Effector memory CD8-positive, alpha-beta T cell (primary cell): ENCODE measurements at places on chromosomes 1 and 21.
A peak's percentile ranks its signal among the peaks of the same experiment; 100 is the strongest.

GRCh38 chr21:29360799-29361765, 62.4 kb downstream of the BACH1 start:
- no peak overlapping the region for H3K27ac ChIP-seq
- H3K27me3 ChIP-seq = no peaks in the 10 kb centered on the region
- no peak for DNase-seq
- H3K4me1 ChIP-seq = peaks cover 4% of the 10 kb centered on the region

- peaks cover 19% of the 10 kb centered on the region for H3K4me1 ChIP-seq
- H3K4me3 ChIP-seq = peak overlapping the region; percentile 84
- H3K36me3 ChIP-seq = peaks cover 31% of the 10 kb centered on the region
- peaks cover 6% of the 10 kb centered on the region for H3K27me3 ChIP-seq
Observed at GRCh38 chr1:181021159-181021558, 1.5 kb downstream of the STX6 start.

GRCh38 chr21:41926117-41926806, 27.6 kb downstream of the C2CD2 start:
- DNase-seq = peak; percentile 37
- peaks cover 6% of the 10 kb centered on the region for H3K27me3 ChIP-seq
- peaks cover 19% of the 10 kb centered on the region for H3K4me1 ChIP-seq
- H3K36me3 ChIP-seq = no peaks in the 10 kb centered on the region

DNA sequence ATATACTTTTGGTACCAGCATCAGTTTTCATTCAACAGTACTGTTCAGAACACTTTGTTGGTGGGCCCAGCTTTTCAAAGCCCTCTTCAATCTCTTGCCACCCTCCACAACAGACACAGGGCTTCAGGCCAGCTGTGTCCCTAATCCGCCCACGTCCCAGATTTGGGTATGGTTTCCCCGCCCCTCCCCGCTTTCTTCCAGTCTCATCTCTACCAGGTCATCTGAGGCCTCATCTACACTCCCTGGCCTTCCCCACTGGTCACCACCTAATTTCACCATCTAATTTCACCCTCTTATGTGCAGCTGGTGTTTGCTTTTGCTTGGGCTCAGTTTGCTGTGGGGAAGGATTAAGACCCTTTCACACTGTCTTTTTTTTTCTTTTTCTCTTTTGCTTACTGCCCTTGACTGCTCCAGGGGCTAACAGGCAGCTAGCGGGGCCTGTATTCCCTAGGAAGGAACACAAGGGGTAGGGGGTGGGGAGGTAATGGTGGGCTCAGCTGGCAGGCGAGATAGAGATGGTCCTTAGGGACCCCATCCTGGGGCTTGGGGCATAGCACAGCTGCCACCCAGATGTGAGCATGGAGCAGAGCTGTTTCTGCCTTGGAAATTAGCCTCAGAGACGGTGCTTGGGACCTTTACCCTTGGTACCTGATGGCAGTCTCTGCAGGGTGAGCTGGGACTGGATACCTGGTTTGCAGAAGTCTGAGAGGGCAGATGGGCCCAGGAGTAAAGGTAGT, 3.8 kb upstream of the EPB41 start:
- H3K27me3 ChIP-seq = no peaks in the 10 kb centered on the region
- no peak overlapping the region for H3K4me3 ChIP-seq

DNA sequence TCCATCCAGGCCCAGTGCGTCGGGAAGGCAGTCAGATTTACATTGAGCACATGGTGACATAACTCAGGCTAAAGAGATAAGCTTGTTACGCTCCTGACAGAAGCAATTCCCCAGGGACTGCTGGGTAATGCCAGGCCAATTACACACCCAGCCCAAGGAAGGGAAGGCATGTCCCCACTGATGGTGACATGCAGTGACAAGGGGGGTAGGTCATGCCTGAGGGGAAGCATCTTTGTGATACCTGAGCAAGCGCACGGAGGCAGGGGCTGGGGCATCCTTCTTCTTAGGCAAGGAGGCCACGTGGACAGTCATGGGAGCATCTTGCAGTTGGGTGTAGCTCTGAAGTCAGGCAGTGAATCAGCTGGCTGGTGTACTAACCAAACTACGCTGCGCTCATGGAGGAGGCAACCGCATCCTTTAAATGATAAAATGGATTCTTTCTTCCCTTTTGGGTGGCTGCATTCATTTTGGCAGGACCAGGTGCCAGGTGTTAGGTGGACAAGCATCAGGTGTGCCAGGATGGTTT, 39.6 kb upstream of the GRIK3 start:
- H3K27me3 ChIP-seq = peaks cover 32% of the 10 kb centered on the region
- H3K4me1 ChIP-seq = no peaks in the 10 kb centered on the region
- DNase-seq = no peak
- H3K4me3 ChIP-seq = no peak overlapping the region
- H3K36me3 ChIP-seq = no peaks in the 10 kb centered on the region

GRCh38 chr1:3773572-3774275, 1.2 kb downstream of the SMIM1 start:
- H3K4me1 ChIP-seq = peaks cover 12% of the 10 kb centered on the region
- peaks cover 11% of the 10 kb centered on the region for H3K36me3 ChIP-seq
- H3K4me3 ChIP-seq = no peak overlapping the region
- no peak overlapping the region for H3K27ac ChIP-seq

- peak overlapping the region; percentile 22 for H3K4me3 ChIP-seq
- peak overlapping the region; percentile 90 for H3K27ac ChIP-seq
- no peak for DNase-seq
Observed at GRCh38 chr1:172343240-172344160, 77.0 kb upstream of the C1orf105 start.

- no peak overlapping the region for H3K4me3 ChIP-seq
- no peaks in the 10 kb centered on the region for H3K27me3 ChIP-seq
- no peak for DNase-seq
- peaks cover 37% of the 10 kb centered on the region for H3K4me1 ChIP-seq
- H3K27ac ChIP-seq = no peak overlapping the region
Observed at GRCh38 chr21:46556802-46557201, 48.1 kb downstream of the S100B start.

DNA sequence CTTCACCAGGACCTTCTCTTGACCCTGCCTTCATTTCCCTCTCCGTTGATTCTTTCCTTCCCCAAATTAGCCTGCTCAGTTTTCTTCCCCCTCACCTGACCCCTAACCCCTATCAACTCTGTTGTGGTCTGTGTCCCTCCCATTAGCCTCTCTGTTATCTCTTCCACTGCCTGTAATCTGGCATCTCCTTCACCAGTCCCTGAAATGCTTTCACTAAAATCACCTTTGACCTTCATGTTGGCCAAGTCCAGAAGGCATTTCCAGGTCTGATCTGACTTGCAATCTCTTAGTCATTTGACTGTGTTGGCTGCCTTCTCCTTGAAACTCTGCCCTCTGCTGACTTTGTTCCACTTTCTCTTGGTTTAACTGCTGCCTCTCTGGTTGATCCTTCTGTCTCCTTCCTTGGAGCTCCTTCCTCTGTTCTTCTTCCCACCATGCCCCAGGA, 28.2 kb downstream of the ATP8B2 start:
- H3K4me1 ChIP-seq = peaks cover 26% of the 10 kb centered on the region
- H3K27ac ChIP-seq = peak overlapping the region; percentile 55
- H3K27me3 ChIP-seq = no peaks in the 10 kb centered on the region
- peak overlapping the region; percentile 86 for H3K4me3 ChIP-seq
- DNase-seq = no peak

GRCh38 chr1:206502403-206502802, 4.9 kb upstream of the RASSF5 start:
- no peaks in the 10 kb centered on the region for H3K27me3 ChIP-seq
- no peak for DNase-seq
- peaks cover 24% of the 10 kb centered on the region for H3K4me1 ChIP-seq
- no peak overlapping the region for H3K27ac ChIP-seq
- H3K36me3 ChIP-seq = peaks cover 14% of the 10 kb centered on the region

DNA sequence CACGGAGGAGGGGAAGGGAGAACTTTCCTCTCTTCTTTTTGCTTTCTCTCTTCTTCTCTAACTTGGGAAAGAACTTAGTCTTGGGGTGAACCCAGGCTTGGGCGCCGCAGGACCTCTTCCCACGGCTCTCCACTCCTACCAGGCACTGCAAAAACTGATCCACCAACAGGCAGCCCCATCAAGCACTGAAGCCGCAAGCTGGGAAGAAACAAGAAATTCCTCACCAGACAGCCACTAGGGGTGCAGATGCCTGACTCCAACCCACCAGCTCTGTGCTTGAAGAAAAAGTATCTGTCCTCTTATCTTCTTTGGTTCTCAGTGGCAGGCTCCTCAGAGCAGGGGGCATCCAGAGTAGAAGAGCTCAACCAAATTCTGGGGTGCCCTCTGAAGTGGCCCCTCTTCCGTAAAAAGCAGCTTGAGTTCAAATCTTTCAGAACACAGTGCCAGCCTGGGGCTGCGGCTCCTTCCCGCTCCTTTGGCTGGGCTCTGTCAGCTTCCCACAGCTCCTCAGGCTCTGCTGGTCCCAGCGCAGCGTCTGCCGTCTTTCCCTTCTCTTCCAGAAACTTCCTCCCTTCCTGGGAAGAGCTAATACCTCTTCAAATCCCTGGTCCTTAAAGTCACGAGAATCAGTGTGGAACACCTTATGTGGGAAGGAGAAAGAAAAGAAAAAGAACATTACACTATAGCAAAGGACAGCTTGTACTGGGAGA, 2.4 kb downstream of the SLC41A1 start:
- peak overlapping the region; percentile 49 for H3K27ac ChIP-seq
- H3K4me1 ChIP-seq = peaks cover 72% of the 10 kb centered on the region
- no peak for DNase-seq
- H3K4me3 ChIP-seq = peak overlapping the region; percentile 95

GRCh38 chr1:91501523-91501851, 836 bp downstream of the CDC7 start:
- no peak for DNase-seq
- H3K27me3 ChIP-seq = no peaks in the 10 kb centered on the region

- no peaks in the 10 kb centered on the region for H3K4me1 ChIP-seq
- H3K27ac ChIP-seq = no peak overlapping the region
- DNase-seq = no peak
- no peaks in the 10 kb centered on the region for H3K36me3 ChIP-seq
- H3K4me3 ChIP-seq = no peak overlapping the region
Observed at GRCh38 chr1:202553560-202554038, 156.7 kb downstream of the SYT2 start.

GRCh38 chr1:210800301-210800700, 333.6 kb downstream of the KCNH1 start:
- peaks cover 11% of the 10 kb centered on the region for H3K27me3 ChIP-seq
- no peak overlapping the region for H3K27ac ChIP-seq
- H3K36me3 ChIP-seq = no peaks in the 10 kb centered on the region
- H3K4me3 ChIP-seq = no peak overlapping the region
- no peaks in the 10 kb centered on the region for H3K4me1 ChIP-seq
- DNase-seq = no peak

DNA sequence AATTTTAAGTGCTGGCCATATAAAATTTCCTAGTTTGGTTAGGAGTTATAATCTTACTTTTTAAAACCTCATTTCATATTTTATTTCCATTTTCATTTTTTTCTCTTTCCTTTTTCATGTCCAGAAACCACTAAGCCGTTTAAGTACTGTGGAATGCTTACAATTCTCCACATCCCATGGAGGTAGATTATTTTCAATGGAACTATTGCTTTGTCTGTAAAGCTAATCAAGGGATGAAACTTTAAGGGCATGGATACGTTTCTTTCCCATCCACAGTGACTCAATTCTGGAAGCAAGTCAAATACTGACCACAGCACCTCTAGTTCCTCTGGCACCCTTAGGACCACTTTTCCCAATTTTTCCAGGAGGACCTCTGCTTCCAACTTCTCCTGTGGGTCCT, 139.1 kb upstream of the ZNHIT6 start:
- H3K4me1 ChIP-seq = no peaks in the 10 kb centered on the region
- H3K4me3 ChIP-seq = no peak overlapping the region
- no peak overlapping the region for H3K27ac ChIP-seq
- H3K36me3 ChIP-seq = no peaks in the 10 kb centered on the region

DNA sequence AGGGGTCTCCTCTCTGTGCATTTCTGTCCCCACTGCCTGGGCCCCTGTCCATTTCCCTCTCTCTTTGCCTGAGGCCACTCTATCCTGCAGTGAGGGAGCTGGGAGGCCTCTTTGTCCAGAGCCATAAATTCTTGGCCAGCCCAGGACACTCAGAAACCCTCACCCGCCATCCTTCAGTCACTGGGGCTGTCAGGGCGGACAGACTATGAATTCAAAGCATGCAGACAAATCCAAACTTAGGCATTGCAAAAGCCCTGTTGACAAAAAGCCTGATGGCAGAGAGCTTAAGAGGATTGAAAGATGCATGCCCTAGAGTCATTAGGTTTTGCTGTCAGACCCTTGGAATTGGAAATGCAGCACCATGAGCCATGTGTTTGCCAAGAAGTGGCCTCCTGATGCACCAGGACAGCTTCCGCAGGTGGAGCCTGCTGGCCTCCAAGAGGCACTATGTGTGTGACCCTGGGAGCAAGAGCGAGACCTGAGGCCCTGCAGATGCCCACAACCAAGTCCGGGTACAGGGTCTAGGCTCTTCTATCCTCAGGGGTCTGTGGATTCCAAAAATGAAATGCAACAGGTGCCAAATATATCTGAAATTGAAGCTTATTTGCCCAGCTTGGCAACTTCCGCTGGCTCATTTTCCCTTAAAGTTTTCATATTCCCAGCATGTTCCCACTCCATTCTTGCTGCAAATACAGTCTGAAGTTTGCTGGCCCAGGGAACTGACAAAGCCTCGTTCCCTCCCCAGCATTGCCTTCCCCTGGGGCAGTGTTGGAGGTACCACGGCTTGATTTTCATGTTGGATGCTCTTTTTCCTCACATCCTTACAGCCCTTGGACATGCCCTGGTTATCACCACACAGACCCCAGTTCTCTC, 177.9 kb downstream of the PGBD5 start:
- peak overlapping the region; percentile 49 for H3K27ac ChIP-seq
- no peaks in the 10 kb centered on the region for H3K27me3 ChIP-seq
- DNase-seq = no peak
- peaks cover 36% of the 10 kb centered on the region for H3K36me3 ChIP-seq
- no peaks in the 10 kb centered on the region for H3K4me1 ChIP-seq
- no peak overlapping the region for H3K4me3 ChIP-seq
